CD4-positive, alpha-beta T cell (primary cell): ENCODE measurements at places on chromosomes 2 and 18.

GRCh38 chr2:173749315-173749714, 215.9 kb downstream of the SP3 start:
- DNase-seq, result no peak

- DNase-seq, result no peak
Measured at GRCh38 chr2:31207790-31208189, 9.5 kb downstream of the CAPN14 start.

DNA sequence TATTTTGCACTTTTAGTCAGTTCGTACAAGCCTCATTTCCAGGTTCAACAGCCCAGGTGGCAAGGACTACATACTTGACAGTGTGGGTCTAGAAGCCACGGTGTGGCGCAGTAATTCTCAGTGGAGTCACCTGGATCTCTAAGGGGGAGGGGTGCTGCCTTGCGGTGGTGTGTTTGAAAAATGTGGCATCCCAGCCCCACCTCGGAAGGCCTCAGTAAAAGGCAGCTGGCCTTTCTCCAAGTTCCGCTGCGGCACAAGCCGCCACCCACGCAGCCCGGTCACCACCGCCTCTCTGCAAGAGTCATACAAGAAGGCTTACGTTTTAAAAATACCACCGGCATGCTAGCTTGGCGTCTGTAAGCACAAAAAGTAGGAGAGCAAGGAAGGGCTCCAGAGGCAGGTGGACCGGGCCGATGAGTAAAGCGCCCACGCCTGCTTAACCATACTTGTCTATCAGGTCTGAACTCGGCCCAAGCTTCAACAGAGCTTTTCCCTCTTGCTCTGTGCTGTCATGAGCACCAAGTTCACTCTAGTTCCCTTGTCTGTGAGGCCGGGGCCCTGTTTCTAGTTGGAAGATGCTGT, 49.5 kb downstream of the SPRED2 start:
- peak; percentile 66 for DNase-seq

GRCh38 chr2:189402932-189403331, 38.3 kb upstream of the WDR75 start:
- DNase-seq, result no peak

DNA sequence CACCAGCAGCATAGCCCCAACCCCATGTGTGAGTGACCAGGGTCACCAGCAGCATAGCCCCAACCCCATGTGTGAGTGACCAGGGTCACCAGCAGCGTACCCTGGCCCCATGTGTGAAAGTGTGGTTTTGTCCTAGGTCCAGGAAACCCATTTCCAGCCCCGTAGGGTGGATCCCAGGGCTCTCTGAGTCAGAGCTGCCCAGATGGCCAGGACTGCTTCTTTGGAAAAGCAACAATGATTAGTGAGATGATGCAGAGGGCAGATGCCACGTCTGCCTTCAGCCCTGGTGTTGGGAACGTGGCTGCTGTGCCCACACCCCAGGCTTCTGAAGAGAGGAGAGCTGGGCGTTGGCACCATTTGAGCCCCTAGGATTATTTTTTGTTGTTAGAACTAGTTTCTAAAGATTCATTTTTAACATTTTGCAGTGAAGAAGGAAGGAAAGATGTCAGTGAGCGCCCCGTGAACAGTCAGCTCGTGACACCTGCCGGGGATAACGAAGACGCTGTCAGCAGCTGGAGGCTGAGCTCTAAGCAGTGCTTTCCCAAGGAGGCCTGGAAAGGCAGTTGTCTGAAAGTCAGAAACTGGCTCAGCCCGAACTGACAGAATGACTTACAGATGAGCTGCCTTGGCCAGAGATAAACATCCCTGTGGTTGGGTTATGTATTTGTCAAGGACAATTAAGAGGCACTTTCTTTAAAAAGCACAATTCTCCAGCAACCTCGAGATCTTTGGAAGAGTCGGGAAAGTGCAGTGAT, 32.1 kb upstream of the KCNG2 start:
- DNase-seq, result no peak

- DNase-seq, result no peak
Measured at GRCh38 chr2:56209701-56210100, 25.9 kb downstream of the CCDC85A start.

DNA sequence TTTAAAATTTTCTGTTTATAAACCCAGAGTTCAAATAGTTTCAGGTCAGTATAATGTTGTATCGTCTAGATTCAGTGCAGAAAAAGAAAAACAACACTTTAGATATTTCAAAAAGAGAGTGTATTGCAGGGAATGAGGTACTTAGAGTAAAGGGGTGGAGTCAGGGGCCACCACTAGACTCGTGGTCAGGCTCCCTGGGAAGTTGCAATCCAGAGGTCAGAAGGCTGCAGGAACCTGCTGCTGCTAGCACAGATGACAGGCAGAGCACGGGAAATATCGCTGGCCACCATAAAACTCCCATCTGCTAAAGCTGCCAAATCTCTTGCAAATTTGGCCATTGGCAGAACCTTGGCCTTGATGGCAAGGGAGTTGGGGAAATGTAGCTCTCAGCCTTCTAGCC, 64.6 kb downstream of the THNSL2 start:
- no peak for DNase-seq
